ENCODE measurements at places on chromosomes 16 and 17.

DNA sequence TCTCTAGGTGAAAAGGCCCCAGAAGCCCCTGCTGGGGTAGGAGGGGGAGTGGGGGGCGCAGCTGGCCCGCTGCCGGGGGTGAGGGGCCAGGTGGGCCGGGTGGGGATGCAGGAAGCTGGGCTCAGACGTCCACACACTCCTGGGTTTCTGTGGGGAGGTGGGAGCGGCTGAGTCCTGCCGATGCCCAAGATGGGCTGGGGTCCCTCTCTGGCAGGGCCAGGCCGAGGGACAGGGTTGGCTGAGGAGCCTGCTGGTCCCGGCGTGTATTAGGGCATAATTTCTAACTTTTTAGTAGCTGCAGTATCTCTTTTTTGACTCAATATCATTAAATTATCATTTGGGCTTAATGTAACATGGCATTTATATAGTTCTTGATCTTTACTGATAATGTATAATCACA, 121.4 kb upstream of the CORO6 start:
- no peak for DNase-seq

DNA sequence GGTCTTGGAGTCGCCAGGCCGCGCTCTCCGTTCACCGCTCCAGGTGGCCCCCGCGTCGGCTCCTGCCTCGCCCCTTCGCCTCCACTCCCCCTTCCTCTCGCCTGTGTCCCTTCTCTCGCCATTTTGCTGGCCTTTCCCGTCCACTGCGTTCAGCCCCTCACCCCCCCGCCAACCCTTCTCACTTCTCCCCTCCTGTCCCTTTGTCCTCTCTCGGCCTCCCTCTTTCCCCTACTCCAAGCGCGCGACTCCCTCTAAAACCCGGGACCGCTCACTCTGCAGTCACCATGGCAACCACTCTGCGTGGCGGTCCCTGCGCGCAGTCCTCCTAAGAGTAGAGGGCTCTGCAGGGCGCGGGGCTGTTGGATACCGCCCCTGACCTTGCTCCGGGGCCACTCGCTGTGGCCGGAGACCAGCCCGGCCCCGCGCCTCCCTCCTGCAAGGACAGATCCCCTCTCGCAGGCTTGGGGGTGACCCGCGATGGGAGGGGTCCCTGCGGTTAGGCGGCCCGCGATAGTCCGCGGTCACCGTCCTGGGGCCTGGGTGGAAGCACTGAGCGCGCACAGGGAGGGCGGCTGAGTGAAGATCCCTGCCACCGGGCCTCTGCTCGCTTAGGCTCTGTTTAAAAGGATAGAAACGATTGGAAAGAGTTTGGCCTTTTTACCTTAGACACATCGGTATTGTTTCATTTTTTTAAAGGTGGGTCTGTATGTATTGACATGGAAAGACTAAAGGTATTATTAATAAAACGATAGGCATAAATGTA, 454 bp downstream of the CCDC40 start:
- DNase-seq, result peak; percentile 43

DNA sequence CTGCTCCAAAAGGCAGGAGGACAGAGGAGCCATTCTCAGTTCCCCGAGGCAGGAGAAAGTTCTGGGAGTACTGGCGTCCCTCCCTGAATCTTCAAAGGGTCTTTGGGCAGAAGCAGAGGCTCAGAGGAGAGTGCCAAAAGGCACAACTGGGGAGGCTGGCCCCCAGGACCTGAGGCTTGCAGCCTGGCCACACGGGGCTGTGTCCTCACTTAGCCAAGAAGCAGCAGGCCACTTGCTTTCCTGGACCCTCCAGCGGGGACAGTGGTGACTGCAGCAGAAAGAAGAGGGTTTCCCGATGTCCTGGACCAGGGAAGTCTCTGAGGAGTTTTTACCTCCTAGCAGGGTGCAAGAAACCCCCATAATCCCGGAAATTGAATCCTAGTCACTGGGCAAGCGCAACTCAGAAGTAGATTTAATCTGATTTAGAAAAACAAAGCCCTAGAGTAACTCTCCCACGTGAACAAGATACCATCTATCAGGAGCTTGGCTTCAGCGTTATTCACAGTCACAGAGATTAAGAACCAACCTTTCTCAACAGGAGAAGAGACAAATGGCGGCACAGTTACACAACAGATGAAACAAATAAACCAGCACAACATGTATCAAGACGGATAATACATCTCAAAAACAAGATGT, 25.5 kb upstream of the BCO1 start:
- DNase-seq, result no peak

DNA sequence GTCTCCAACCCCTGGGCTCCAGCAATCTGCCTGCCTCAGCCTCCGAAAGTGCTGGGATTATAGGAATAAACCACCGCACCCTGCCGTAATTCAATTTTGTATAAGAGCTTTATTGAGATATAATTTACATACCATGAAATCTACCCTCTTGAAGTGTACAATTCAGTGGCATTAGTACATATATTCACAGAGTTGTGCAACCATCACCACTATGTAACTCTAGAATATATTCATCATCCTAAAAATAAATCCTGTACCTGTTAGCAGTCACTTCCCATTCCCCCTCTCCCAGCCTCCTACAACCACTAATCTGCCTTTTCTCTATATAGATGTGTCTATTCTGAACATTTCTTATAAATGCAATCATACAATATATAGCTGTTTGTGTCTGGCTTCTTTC, 26.1 kb downstream of the TOM1L2 start:
- no peak for DNase-seq

GRCh38 chr17:10309003-10309974, 63.5 kb downstream of the MYH13 start:
- no peak for DNase-seq

- DNase-seq, result no peak
Observed at GRCh38 chr17:64008346-64008745, 10.2 kb downstream of the PRR29 start.

GRCh38 chr16:1413684-1414531, 596 bp downstream of the UNKL start:
- peak; percentile 84 for DNase-seq

DNA sequence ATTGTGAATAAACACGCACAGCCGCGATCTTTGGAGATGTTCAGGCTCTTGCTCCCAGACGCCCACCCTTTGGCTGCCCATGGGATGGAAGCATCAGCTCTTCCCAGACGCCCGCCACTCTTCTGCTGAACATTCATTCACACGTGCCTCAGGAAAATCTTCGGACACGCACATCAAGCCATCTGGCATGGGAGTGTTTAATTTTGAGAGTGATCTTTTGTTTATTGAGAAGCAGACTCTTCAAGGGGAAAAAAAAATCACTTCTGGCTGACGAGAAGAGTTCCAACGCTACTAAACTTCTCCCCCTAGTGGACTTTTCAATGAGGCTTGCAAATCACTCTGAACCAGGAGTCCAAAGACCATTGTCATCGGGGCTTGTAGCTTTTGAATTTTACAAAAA, 62.0 kb upstream of the NUDT7 start:
- no peak for DNase-seq

GRCh38 chr16:28556914-28557320, 3.2 kb downstream of the SGF29 start:
- no peak for DNase-seq

GRCh38 chr17:72121164-72122009, 567 bp downstream of the SOX9 start:
- DNase-seq, result peak; percentile 18

DNA sequence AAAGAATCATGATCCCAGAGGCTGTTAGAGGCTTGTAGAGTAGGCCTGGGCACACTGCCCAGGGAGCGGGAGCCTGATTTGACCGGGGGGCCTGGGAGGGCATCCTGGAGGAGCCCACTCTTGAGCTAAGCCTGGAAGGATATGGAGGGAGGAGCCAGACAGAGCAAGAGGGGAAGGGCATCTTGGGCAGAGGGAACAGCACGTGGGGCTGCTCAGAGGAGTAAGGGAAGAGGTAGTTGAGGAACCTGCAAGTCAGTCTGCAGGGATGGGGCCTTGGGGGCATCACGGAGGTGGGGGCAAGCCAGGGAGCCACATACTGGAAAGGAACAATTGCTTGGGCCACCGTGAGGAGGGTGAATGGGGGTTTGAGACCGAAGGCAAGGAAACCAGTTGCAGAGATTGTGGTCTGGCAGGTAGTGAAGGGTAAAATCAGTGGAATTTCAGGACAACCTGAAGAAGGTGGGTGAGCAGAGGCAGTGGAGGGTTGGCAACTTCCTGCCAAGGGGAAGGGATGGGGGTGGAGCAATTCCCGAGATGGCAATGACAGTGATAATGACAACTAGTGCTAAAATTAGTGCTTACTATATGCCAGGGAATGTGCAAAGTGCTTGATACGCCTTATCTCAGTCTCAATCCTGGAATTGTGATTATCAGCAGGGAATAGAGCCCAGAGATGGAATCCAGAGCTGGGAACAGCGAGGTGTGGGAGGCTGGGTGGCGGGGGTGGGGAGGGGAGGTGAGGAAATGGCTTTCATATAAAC, 9.7 kb upstream of the RAI1 start:
- DNase-seq, result no peak

DNA sequence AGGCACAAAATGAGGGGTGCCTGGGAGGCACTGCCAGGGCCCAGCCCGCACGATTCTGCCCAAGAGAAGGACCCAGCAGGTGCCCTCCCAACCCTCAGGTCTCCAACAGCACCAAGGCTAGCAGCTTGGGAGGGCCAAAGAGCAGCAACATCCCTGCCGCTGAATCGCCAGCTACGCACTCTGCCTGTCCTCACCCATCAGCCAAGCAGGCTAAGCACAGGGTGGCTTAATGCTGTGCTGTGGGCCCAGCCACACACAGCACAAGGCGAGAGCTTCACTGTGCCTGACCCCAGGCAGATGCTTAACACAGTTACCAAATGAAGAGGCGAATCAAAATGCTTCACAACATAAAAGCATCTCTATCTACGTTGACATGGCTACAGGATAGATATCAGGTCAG, 10.6 kb upstream of the MRPL38 start:
- no peak for DNase-seq

GRCh38 chr16:46793841-46794240, 37.1 kb downstream of the C16orf87 start:
- no peak for DNase-seq

DNA sequence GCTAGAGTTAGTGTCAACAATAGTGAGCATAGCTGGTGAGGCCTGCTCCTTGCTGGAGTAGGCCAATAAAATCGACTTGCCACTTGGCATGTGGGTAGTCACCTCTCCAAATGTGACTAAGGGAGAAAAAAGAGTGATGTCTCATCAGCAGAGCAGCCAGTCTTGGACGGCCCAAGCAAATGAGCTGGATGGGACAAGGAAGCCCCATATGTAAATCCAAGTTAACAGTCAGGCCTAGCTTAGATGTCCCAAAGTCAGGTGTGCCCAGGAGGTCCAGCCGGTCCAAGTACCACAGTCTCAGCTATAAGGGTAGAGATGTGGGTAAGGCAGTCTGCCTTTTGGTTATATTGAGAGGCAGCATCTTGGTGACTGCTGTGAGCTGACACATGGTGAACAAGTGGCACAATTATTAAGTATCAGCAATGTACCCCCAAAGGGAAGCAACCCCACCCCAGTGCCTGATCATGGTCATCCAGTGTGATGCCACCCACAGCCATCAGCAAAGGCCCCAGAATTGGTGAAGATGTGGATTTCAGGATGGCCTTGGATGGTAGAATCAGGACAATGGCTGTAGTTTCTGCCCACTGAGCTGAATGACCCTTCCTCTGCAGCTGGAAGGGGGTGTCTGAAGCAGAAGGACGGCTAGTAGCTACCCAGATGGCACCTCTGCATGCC, 83.4 kb downstream of the TNFRSF13B start:
- DNase-seq, result peak; percentile 12

DNA sequence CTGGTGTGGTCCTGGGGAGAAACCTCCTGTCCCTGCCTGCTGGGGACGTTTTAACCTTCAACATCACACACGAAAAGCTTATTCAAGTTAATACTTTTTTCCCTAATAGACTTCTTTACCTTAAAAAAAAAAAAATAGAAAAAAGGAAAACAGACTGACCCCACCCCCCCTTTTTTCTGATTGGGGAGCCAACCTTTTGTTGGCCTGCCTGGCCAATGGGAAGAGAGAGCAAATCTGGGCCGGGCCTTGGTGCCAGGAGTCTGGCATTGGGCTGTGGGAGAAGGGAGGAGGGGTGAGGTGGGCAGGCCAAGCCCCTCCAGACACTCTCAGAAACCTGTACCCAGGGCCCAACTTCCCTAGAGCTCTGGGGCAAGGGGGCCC, 3.0 kb downstream of the CBX8 start:
- no peak for DNase-seq

DNA sequence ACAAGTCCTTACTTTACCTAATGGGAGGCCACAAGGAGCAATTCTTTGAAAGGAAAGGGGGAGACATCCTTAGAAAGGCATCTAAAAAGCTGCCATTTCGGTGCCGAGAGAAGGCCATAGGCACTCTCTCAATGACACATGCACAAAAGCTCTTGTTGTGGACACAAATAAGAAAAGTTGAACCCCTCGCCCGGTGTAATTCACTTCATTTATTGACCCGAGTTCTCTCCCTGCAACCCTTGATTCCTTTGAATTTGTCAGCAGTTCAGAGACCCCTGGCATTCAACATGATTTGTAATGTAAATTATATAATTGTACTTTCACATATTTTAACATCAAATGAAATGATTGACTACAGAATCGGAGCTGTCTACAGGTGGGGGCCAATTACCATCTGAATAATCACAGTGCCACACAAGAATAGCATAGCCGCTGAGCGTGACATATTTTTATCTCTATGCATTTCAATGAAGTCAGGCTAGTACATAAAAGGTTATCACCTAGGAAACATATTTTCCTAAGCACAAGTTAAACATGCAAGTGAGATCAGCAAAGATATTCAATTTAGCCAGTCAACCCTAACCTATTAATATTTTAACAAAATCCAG, 66.7 kb downstream of the IRX6 start:
- DNase-seq, result no peak

- no peak for DNase-seq
Observed at GRCh38 chr16:83912519-83913244, 13.8 kb downstream of the MLYCD start.

- DNase-seq, result no peak
Observed at GRCh38 chr16:77711775-77712174, 10.5 kb upstream of the NUDT7 start.

- DNase-seq, result peak; percentile 87
Observed at GRCh38 chr17:77374170-77374936, 233.6 kb downstream of the SEC14L1 start.

GRCh38 chr17:8001976-8002720, at the start of gene GUCY2D:
Gene GUCY2D (plus strand): TSS chr17:8002615. CDS start chr17:8003048, 433 bp downstream.
- DNase-seq, result no peak

- no peak for DNase-seq
Observed at GRCh38 chr17:10053782-10054540, 144.4 kb downstream of the GAS7 start.

- no peak for DNase-seq
Observed at GRCh38 chr17:32859857-32860525, 16.9 kb downstream of the MYO1D start.

- DNase-seq, result no peak
Observed at GRCh38 chr17:65987988-65988387, 203.9 kb downstream of the CEP112 start.

- DNase-seq, result no peak
Observed at GRCh38 chr16:23739516-23739915, 15.3 kb upstream of the CHP2 start.
